ENCODE measurements at places on chromosomes 5 and 9.
A peak's percentile ranks its signal among the peaks of the same experiment; 100 is the strongest.

- peak; percentile 59 for DNase-seq
Measured at GRCh38 chr9:4228606-4229005, 71.3 kb downstream of the GLIS3 start.

DNA sequence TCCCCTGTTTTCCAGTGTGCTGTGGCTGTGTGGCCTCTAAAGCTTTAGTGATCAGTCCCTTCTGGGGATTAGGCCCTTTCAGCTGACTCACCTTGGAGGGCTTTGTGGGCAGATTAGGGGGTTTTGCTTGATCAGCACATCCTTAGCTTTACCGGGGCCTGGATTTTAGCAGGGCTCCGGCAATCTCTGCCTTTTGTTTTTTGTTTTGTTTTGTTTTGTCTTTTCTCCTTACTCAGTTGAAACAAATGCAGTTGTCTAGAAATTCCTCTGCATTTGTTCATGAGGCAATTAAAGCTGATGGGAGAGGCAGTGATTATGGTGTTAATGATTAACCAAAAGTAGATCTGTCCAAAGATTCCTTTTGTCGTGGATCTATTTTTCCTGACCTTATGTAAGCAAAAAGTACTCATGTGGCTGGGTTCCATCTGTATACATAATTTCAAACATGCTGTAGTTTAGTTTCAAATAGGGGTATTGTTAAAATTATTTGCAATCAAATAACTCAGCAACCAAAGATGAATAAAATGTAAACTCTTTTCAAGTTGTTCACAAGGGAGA, 5.2 kb upstream of the TDRD7 start:
- DNase-seq, result no peak

- DNase-seq, result no peak
Measured at GRCh38 chr9:14560194-14560593, 133.0 kb downstream of the ZDHHC21 start.

GRCh38 chr5:103102234-103102633, 17.7 kb downstream of the GIN1 start:
- no peak for DNase-seq
